ENCODE measurements at places on chromosomes 1 and 21.

- DNase-seq: no peak
These were observed 1.9 kb upstream of the HSPB7 start for GRCh38 chr1:16019644-16020277.

GRCh38 chr1:24558902-24559791, 3.3 kb downstream of the NCMAP start:
- no peak for DNase-seq

GRCh38 chr1:33001282-33001681, 35.4 kb downstream of the AK2 start:
- no peak for DNase-seq

GRCh38 chr21:38289705-38290485, 33.1 kb downstream of the KCNJ15 start:
- DNase-seq: no peak

DNA sequence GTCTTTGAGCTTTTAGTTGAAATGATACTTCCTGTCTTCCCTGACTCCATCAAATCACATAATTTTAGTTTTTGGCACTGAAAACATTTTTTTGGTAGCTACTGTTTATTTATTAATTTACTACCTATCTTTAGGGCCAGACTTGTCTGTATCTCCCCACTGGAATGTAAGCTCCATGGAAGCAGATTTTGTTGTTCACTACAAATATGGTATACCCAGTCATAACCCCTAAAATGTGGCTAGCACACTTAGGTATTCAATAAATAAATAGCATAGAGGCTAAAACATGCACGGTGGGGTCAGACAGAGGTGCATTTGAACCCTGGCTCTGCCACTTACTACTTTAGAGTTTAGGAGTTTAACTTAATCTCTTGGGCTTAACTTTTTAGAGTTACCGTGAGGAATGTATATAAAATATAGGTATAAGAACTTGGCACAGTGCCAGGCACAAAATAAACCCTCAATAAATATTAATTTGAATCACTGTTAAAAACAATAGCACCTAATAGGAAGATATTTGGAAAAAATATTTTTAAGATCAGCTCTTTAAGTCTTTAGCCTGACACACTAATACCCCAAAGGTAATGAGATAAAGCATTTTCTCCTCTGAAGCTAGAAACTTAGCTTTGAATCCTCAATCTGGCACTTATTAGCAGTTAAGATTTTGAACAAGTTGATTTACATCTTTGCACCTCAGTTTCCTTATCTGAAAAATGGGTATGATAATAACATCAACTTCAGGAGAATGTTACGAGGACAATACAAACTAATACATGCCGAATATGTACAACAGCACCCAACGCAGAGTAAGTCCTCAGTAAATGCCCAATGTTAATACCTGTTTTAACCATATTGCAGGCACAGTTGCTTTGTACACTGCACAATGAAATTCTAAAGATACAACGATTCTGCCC, 59.6 kb upstream of the HP1BP3 start:
- no peak for DNase-seq

DNA sequence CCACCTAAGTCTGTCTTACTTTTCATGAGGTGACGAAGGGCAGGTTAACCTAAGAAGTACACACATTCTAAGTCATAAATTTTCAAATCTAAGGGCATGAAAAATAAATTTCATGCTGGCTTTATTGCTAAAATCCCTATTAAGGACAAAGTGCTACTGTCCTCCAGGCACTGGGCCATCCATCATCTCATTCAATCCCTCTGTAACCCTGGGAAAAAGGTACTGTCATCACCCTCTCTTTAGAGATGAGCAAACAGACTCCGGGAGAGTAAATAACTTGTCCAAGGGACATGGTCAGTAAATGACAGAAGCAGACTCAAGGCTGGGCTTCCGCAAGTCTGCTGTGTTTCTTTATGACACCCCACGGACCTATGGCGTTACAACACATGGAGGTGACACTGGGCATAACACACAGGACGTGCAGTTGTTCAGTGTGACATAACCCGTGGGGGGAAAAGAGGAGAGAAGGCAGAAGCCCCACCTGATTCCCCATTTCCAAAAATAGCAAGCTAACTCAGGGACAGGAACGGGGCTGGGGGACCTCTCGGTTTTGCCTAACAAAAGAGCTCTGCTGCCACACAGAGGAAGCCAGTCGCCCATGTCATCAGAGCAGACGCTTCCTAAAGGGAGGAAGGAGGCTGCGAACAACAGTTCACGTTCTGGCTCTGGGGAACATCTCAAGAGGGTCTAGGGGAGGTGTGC, 12.5 kb upstream of the SRM start:
- no peak for DNase-seq

GRCh38 chr21:34574601-34575529, 40.0 kb downstream of the RCAN1 start:
- no peak for DNase-seq

DNA sequence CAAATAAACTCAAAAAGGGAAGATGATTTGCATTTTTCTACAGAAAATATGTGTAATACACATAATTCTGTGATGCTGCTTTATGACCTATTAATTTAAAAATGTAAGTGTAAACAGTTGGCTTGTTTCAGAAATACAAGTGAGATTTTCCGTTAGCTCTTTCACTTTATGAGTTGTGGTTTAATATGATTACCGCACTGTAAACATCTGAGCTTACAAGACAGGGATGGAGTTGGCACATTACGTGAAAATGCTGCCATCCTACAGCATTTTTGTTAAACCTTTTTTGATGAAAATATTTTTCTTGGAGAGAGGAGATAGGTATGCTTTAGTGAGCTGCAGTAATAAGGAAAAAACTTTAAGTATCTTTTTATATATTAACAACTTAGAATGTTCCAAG, 426.8 kb upstream of the ADAMTS5 start:
- no peak for DNase-seq

- peak; percentile 28 for DNase-seq
These were observed 2.7 kb downstream of the IL10RB start for GRCh38 chr21:33268737-33269441.

GRCh38 chr21:27250366-27250765, 283.5 kb upstream of the ADAMTS5 start:
- no peak for DNase-seq

- no peak for DNase-seq
These were observed 84.3 kb upstream of the KLHDC7A start for GRCh38 chr1:18396247-18396980.

GRCh38 chr1:176854758-176855745, 309.5 kb downstream of the ASTN1 start:
- no peak for DNase-seq

GRCh38 chr1:35120458-35121133, 41.4 kb downstream of the ZMYM1 start:
- DNase-seq: no peak

DNA sequence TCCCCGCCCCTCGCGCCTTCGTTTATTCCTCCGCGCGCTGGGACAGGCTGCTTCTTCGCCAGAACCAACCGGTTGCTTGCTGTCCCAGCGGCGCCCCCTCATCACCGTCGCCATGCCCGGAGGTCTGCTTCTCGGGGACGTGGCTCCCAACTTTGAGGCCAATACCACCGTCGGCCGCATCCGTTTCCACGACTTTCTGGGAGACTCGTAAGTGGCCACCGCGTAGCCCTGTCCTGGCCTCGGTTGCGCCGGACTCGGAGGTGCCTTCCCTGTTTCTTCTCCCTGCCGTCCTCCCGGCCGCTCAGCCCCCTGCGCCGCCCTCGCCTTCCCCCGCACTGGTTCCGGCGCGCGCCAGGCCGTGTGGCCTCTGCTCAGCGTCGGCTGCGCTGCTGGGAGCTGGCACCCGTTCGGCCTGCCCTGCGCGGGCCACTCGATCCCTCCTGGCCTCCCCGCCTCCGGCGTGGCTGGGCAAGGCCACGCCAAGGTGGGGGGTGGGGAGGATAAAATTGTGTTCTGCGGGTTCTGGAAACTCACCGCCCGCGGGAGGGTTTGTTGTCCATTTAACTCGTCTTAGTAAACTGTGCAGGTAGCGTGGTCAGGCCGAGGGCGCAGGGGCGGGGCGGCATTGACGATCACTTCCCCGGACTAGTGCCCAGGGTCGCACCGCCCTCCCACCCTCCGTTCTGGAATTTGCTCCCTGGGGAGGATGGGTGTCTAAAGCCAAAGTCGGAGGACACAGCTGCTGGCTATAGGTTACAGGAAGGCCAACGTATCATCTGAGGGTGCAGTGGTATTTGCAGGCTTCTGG, at the start of gene PRDX6:
Gene PRDX6, plus strand, starts transcription at position 50 of the 808 bp plus-strand sequence. Its CDS starts 63 bp downstream, at position 113.
- peak; percentile 76 for DNase-seq

- DNase-seq: no peak
These were observed 26.3 kb downstream of the NMNAT2 start for GRCh38 chr1:183391863-183392262.

DNA sequence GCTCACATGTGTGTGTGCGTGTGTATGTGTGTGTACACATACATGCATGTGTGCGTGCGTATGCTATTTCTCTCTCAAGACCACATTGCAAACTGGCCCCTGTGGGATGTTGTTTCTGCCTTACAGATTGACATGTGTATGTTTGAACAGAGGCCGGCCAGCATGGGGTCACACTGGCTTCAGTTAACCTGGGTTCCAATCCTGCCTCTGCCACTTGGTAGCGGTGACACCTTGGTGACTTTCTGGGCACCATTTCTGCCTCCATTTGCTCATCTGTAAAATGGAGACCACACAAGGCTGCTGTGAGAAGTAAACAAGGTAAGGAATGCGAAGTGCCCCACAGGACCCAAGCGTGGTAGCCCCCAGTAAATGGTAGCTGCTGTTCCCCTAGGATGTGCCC, 51.7 kb downstream of the TCP10L start:
- DNase-seq: no peak

- no peak for DNase-seq
These were observed 324.4 kb downstream of the ADGRL2 start for GRCh38 chr1:82125119-82125518.

- no peak for DNase-seq
These were observed 28.8 kb downstream of the EDN2 start for GRCh38 chr1:41455479-41456332.

DNA sequence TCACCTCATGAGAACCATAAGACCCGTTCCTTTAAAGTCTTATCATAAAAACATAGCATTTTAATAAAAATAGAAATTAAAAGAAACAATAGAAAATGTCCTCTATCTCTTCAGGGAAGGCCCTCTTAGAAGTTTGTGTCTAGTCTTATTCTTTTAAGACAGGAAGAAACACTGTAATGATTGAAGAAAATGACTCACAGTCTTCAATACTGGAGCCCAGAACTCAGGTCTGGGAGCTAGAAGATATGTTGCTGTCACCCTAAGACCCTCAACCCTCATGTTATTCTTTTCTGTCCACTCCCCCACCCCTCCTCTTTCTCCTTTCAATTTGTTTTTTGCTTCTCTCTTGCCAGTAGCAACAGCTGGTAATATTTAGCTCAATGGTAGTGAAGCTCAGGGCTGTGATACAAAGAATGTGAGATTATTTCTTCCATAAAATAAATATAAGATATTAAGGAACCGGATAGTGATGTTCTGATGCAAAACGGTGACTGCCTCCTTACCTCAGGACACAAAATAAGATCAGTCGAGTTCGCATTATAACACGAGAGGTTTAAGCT, 12.0 kb downstream of the DUSP10 start:
- DNase-seq: no peak

DNA sequence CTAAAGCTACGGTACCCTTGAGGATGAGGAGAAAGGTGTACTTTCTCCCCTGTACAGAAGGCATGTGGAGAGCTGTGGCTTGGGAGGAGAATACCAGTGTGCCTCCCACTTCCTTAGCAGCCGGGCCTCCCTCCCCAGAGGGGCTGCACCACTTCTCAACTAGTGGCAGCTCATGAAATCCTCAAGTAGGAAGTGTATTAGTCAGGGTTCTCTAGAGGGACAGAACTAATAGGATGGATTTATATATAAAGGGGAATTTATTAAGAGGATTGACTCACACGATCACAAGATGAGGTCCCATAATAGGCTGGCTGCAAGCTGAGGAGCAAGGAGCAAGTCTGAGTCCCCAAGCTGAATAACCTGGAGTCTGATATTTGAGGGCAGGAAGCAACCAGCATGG, 53.1 kb upstream of the PPP2R5A start:
- DNase-seq: no peak

- no peak for DNase-seq
These were observed 53.7 kb upstream of the PLA2G4A start for GRCh38 chr1:186775036-186775435.

DNA sequence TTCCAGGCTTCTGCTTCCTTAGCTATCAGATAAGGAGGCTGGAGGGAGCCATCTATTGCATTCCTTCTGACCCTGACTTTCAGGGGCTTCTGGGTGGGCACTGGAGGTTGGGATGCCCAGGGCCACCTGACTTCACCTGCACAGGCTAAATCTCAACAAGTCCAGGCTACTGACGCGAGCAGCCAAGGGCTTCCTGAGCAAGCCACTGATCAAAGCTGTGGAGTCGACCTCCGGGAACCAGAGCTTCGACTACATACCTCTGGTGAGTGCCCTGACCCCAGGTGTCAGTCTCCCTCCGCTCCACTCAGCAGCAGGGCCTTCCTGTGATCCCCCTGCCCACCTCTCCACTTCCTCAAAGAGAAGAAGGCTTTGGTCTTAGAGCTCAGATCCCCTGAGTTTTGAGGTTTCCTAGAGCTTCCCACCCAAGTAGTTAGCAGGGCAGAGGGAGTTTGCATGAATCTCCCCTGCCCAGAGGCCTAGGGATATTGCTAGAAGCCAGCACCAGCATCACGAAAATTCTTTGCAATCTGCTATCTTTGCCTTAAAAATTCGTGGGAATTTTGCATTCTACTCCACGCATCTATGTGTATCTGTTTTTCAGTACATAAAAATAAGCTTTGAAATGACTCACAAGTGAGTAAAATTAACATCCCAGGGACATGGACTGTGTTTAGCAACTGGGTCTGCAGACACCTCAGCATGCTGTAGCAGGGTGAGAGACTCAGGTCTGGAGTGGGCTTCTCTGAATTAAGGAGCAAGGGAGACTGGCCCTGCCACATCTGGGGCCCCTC, 61.4 kb downstream of the VWA5B1 start:
- no peak for DNase-seq

DNA sequence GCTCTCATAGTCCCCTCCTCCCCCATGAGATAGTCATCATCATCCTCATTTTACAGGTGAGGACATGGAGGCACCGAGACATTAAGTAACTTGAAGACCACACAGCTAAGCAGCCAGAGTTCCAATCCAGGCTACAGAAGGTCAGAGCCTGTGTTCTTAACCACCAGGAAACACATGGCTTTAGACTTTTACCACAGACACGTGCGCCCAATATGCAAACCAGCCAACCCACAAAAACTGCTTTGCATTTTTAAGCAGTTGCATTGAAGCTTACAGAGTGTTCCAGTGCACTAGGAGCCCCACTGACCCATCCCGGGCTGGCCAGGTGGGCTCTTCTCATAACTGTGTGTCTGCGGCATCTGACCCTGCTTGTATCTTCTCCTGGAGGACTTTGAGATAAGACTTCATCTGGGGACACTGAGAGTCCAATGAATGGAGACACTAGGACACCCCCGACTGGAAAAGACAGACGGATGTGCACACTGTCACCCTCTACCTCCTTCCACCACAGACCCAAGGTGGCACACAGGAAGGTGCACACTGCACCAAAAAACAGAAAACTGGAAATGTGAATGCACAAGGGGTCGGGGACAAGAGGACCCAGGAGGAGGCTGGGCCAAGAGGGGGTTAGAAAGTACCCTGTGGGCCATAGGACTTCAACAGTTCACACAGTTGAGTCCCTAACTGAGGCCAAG, 56.4 kb downstream of the ETS2 start:
- DNase-seq: no peak
